A549 treated with Hydrocortisone at 1 μM for 4 hours (cell line): ENCODE measurements at places on chromosomes 12 and 14. TPM values are rescaled to one million over a fixed set of nuclear protein-coding genes. Genes with fewer than 3 reads are reported as not detected.

RERGL gene
- total RNA-seq = not detected in 5 replicates

TMEM233 gene
- 0.03 to 0.10 TPM in 2 of 5 replicates, not detected in the others for total RNA-seq

SALL2 gene
- 0.49 to 0.98 TPM (median 0.69 TPM) in 5 replicates for total RNA-seq

SIRT4 gene
- total RNA-seq = 0.67 to 1.1 TPM (median 0.90 TPM) in 5 replicates

GLI1 gene
- total RNA-seq = 4.5 to 6.2 TPM (median 5.6 TPM) in 5 replicates

TAS2R42 gene
- not detected in 5 replicates for total RNA-seq

TAS2R19 gene
- 0.13 to 0.17 TPM (median 0.14 TPM) in 3 of 5 replicates, not detected in the others for total RNA-seq

SMIM41 gene
- not detected in 5 replicates for total RNA-seq

PELI2 gene
- total RNA-seq = 0.73 to 1.3 TPM (median 1.2 TPM) in 5 replicates

OR6C74 gene
- not detected in 5 replicates for total RNA-seq

GLIPR1L2 gene
- total RNA-seq = 0.08 to 0.20 TPM (median 0.10 TPM) in 5 replicates

TSPAN9 gene
- 49.5 to 68.9 TPM (median 57.9 TPM) in 5 replicates for total RNA-seq

AQP2 gene
- total RNA-seq = not detected in 5 replicates

NAP1L1 gene
- total RNA-seq = 603 to 700 TPM (median 644 TPM) in 5 replicates

CACNA1C gene
- total RNA-seq = 0.05 to 0.20 TPM (median 0.06 TPM) in 4 of 5 replicates, not detected in the other

PPM1A gene
- total RNA-seq = 32.7 to 43.3 TPM (median 36.5 TPM) in 5 replicates

PRIMA1 gene
- total RNA-seq = 0.32 to 0.59 TPM (median 0.43 TPM) in 5 replicates

TSHR gene
- not detected in 5 replicates for total RNA-seq

COL2A1 gene
- 0.05 to 0.13 TPM (median 0.12 TPM) in 5 replicates for total RNA-seq

CEP290 gene
- total RNA-seq = 5.8 to 7.5 TPM (median 6.7 TPM) in 5 replicates

RTN1 gene
- total RNA-seq = 0.07 to 0.12 TPM (median 0.12 TPM) in 3 of 5 replicates, not detected in the others

EIF2S1 gene
- 226 to 344 TPM (median 239 TPM) in 5 replicates for total RNA-seq

ATXN3 gene
- 21.3 to 45.4 TPM (median 23.1 TPM) in 5 replicates for total RNA-seq

LHX5 gene
- 0.02 TPM in 1 of 5 replicates, not detected in the others for total RNA-seq

PA2G4 gene
- 268 to 375 TPM (median 283 TPM) in 5 replicates for total RNA-seq

LGMN gene
- 54.2 to 60.0 TPM (median 57.2 TPM) in 5 replicates for total RNA-seq

RHOJ gene
- not detected in 5 replicates for total RNA-seq

CALM1 gene
- 280 to 369 TPM (median 355 TPM) in 5 replicates for total RNA-seq

MUCL1 gene
- total RNA-seq = not detected in 5 replicates

HOXC6 gene
- 3.8 to 4.8 TPM (median 4.7 TPM) in 5 replicates for total RNA-seq

IL26 gene
- total RNA-seq = not detected in 5 replicates

TSPAN8 gene
- 0.09 to 0.10 TPM in 2 of 5 replicates, not detected in the others for total RNA-seq

PTPRO gene
- total RNA-seq = 0.05 to 0.29 TPM (median 0.15 TPM) in 4 of 5 replicates, not detected in the other

TCTN2 gene
- 11.2 to 14.1 TPM (median 12.8 TPM) in 5 replicates for total RNA-seq

SLC6A13 gene
- total RNA-seq = 0.23 to 0.40 TPM (median 0.31 TPM) in 5 replicates

ARPC3 gene
- total RNA-seq = 451 to 688 TPM (median 470 TPM) in 5 replicates

LBHD2 gene
- 0.16 to 0.24 TPM in 2 of 5 replicates, not detected in the others for total RNA-seq

OR10P1 gene
- not detected in 5 replicates for total RNA-seq

PTGER2 gene
- 2.5 to 4.4 TPM (median 4.2 TPM) in 5 replicates for total RNA-seq
